Stimulated activated CD4-positive, alpha-beta T cell treated with anti-CD3 and anti-CD28 coated beads, Interleukin-1b, Interleukin-23, amount 100 ng/mL, for 1 hour (primary cell): ENCODE measurements at places on chromosomes 6 and 20.

- DNase-seq, result no peak
These were observed 89.4 kb upstream of the TNFAIP3 start for GRCh38 chr6:137777687-137778075.

DNA sequence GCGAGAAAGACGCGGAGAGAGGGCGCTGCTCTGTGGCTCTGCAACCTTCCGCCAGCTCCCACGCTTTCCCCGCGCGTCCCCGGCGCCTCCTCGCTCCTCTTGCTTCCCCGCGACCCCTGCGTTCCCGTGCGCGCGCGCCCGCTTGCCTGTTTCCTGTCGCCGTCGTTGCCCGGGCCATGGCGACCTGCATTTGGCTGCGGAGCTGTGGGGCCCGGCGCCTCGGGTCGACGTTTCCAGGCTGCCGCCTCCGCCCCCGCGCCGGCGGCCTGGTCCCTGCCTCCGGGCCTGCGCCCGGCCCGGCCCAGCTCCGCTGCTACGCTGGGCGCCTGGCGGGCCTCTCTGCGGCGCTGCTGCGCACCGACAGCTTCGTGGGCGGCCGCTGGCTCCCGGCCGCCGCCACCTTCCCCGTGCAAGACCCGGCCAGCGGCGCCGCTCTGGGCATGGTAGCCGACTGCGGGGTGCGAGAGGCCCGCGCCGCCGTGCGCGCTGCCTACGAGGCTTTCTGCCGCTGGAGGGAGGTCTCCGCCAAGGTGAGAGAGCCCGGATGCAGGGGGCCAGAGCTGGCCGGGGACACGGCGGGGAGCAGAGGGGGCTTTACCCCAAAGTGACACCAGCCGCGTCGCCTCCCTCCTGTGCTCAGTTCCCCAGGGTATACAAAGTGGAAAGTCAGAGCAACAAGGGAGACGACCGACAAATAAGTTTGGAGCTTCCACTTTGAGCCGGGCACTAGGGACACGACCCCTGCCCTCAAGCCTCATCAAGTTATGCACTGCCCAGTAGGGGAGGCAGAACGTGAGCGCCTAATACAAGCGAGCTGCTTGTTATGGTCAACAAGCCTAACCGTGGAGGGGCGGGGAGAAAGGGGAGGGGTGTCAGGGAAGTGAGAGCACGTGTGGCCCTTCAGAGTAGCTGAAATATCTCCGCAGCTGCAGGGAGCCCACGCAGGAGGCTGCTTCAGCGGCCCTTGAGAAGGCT is at the start of gene ALDH5A1:
TSS of gene ALDH5A1 (plus strand) at position 149 of the 975 bp plus-strand sequence. CDS start at position 177, 28 bp downstream.
- DNase-seq, result peak; percentile 44

GRCh38 chr6:80347101-80347500 is 240.6 kb downstream of the BCKDHB start:
- DNase-seq, result no peak

- no peak for DNase-seq
These were observed 71.9 kb upstream of the IYD start for GRCh38 chr6:150296890-150297289.

DNA sequence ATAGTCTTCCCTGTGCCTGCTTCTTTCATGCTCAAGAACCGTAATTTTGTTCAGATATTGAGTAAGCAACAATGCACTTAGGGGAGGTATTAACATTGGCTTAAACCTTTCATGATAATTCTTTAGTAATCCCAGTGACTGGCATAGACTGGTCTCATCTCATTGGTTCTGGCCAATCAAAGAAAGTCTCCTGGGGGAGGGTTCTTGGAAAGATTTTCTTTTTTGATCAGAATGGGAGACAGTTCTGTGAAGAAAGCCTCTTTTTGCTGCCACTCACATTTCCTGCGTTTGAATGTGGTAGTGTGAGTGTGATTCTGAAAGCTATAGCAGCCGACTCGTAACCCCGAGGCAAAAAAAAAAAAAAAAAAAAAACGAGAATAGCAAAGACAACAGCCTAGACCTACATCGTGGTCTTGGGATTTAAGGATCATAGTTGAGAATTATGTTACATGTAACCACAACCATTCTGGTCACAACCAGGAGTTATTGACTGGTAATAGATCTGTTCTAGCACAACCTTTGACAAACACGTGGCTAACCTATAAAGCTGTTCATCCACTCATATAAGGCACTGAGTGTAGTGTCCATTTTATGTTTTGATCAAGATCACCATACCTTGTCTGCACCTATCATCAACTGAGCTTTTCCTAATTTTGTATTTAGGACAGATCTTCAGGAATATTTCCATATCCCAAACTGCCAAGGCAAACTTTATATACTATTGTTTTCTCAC is 15.1 kb upstream of the TMEM217 start:
- DNase-seq, result no peak

- DNase-seq, result no peak
These were observed 158.7 kb downstream of the UBE3D start for GRCh38 chr6:82906951-82907350.

- DNase-seq, result no peak
These were observed 69.3 kb downstream of the CBFA2T2 start for GRCh38 chr20:33559212-33559611.

DNA sequence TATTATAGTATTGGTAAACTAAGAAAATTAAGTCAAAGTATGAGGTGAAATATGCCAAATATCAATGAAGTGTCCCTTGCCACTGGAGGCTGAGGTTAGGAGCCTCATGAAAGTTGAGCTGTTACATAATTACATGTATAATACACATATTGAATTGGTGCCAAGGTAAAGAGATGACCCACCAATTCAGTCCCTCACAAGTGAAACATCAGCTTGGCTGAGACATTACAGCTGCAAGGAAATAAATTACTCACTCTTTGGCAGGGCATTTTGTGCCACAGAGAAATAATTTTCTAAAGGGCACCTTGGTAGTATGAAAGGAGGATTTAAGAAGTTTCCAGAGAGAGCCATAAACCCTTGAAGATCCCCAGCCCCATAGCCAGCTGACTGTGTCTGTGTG is 127.4 kb downstream of the ADGRG6 start:
- no peak for DNase-seq

DNA sequence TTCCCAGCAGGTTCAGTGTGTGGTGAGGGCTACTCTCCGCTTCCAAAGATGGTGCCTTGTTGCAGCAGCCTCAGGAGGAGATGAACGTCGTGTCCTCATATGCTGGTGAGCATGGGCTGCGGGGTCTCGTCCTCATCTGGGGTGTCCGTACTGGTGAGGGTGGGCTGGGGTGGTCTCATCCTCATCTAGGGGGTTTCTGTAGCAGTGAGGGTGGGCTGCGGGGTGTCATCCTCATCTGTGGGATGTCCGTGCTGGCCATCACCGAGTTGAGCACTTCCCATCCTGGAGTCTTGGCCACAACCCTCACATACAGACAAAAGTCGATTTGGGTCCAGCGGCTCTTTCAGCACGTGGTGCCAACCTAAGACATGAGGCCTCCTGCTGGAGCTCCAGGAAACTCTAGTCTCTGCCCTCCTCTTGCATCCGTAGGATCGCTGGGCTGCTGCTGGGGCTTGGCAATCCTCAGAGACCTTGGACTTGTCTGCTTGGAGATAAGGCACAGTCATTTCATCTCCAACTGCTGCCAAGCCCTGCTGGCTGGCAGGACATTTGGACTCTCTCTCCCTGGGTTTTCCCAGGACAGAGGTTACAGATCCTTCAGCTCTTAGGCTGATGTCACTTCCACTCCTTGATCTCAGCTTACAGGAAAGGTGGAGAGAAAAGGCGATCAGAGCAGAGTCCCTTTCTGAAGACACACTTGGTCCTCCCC is 160.4 kb downstream of the PACRG start:
- DNase-seq, result no peak

GRCh38 chr20:59657459-59658046 is 53.2 kb downstream of the PHACTR3 start:
- no peak for DNase-seq

- DNase-seq, result no peak
These were observed 222.3 kb downstream of the IBTK start for GRCh38 chr6:82025271-82025670.

DNA sequence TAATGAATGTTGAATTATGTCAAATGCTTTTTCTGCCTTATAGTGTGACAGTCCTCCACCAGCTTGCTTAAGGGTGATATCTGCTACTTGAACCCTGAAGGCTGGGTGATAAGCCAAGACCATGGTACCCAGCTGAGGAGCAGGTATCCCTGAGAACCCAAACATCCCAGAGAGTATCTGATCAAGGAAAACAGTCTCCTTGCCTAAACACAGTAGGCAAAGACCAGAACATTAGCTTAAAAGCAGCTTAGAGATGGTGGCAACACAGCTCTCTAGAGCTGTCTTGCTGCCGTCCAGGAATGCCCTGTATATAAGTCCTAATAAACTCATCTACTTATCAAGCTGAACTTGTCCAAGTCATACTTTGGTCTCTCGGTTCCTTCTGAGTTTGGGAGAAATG is 127.7 kb upstream of the PRSS16 start:
- DNase-seq, result no peak

DNA sequence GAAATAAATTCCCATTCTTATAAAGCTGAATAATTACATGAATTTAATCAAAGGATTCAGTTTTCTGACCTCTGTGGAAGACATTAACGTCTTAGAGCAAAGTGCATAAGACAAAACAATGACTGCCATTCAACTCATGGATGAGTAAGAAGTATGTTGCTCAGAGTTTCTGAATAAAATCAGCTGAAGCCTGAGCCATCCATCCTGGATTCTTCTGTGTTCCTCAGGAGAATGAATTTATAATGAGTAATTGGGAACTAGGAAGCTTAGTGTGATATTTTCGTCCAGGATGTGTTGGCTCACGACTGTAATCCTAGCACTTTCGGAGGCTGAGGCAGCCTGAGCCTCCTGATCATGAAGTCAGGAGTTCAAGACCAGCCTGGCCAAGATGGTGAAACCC is 62.8 kb downstream of the PERP start:
- DNase-seq, result no peak

GRCh38 chr20:54237116-54237943 is 29.4 kb downstream of the PFDN4 start:
- DNase-seq, result no peak

DNA sequence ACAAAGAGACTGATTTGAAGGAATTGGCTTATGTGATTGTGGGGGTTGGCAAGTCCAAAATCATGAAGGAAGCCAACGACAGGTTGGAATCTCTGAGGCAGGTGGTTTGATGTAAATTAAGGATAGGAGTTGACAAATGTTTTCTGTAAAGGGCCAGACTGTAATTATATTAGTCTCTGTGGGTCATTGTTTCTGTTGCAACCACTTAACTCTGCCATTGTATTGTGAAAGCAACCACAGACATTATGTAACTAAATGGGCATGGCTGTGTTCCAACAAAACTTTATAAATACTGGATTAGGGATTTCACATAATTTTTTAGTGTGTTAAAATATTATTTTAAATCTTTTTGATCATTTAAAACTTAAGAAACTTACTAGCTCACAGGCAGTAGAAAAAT is 199.2 kb upstream of the MYLIP start:
- no peak for DNase-seq

- no peak for DNase-seq
These were observed 12.9 kb downstream of the BEND3 start for GRCh38 chr6:107102414-107102805.

- no peak for DNase-seq
These were observed 351 bp downstream of the AURKA start for GRCh38 chr20:56391596-56392131.

GRCh38 chr6:8334113-8334512 is 101.2 kb downstream of the SLC35B3 start:
- DNase-seq, result no peak

DNA sequence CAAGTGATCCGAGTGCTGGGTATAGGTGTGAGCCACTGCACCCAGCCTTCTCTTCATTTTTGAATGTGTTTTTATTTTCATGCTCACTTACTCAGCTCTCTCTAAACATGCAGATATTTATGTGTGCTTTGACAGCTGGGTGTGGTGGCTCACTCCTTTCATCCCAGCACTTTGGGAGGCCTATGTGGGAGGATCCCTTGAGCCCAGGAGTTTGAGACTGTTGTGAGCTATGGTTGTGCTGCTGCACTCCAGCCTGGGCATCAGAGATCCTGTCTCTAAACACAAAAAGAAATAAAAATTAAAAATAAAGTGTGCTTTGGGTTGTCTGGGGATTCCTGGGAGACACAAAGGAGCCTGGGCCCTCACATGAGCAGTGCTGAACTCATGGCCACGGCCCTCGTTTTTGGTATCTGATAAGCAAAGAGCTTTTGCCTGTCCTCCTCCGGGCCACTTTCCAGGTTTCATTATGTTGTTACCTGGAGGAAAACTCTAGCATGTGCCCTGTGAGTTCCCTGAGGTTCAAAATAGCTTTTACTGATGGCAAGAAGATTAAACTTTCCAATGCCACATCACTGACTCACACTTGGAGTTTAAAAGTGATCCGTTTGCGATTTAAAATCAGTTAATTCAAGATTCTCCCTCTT is 78.5 kb downstream of the CD164 start:
- DNase-seq, result no peak

DNA sequence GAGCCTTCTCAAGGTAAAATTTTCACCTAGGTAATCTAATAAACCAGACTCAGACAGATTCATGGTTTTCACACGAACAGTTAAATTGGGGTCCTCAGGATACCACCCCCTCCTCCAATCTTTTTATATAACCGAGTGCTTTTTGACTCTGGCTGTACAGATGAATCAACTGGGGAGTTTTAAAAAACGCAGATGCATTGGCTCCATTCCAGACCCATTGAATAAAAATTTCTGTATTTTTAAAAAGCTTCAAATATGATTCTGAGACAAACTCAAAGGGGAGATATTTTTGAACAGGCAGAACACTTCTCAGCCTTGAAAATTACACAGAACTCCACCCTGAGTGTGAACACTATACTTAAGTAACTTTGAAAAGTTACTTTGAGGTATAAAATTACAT is 7.2 kb downstream of the UTRN start:
- no peak for DNase-seq

DNA sequence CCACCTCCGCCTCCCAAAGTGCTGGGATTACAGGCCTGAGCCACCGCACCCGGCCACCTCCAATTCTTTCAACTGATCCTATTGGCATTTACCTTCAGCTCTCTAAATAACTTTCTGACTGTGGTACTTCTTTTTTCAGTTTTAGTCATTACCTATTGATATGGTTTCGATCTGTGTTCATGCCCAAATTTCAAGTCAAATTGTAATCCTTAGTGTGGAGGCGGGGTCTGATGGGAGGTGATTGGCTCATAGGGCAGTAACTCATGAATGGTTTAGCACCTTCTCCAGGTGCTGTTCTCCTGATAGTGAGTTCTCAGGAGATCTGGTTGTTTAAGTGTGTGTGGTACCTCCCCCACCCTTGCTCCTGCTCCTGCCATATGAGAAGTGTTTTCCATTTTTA is 140.9 kb downstream of the LPA start:
- no peak for DNase-seq

GRCh38 chr6:158287047-158287446 is 25.2 kb upstream of the TULP4 start:
- DNase-seq, result no peak
